ENCODE measurements at places on chromosomes 16 and 17.

DNA sequence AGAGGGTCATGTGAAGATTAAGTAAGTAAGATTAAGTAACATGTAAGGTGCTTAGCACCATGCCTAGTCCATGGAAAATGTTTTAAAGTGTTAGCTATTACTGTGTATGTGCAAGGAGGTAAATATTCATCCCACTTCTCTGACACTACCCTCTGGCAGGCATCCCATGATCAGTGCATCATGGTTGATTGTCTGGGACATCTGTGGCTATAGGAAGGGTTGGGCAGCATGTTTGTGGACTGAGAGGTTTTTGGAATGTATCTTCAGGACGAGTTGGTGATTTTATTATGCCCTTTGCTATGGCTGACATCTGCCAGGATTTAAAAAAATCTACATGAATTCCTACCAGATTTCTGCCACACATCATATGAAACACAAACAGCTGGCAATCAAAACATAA, 6.5 kb upstream of the TAOK1 start:
- DNase-seq = no peak

GRCh38 chr16:22948603-22949368, 134.8 kb downstream of the HS3ST2 start:
- DNase-seq = peak; percentile 77

GRCh38 chr17:46719891-46720290, 98.6 kb downstream of the WNT3 start:
- no peak for DNase-seq

GRCh38 chr17:79844869-79845600, 5.8 kb upstream of the CBX4 start:
- peak; percentile 78 for DNase-seq

GRCh38 chr17:14033166-14033565, 36.1 kb upstream of the COX10 start:
- DNase-seq = no peak

- no peak for DNase-seq
Observed at GRCh38 chr17:80909635-80910034, 82.0 kb upstream of the CHMP6 start.

- no peak for DNase-seq
Observed at GRCh38 chr17:37702598-37702997, 42.3 kb downstream of the HNF1B start.

DNA sequence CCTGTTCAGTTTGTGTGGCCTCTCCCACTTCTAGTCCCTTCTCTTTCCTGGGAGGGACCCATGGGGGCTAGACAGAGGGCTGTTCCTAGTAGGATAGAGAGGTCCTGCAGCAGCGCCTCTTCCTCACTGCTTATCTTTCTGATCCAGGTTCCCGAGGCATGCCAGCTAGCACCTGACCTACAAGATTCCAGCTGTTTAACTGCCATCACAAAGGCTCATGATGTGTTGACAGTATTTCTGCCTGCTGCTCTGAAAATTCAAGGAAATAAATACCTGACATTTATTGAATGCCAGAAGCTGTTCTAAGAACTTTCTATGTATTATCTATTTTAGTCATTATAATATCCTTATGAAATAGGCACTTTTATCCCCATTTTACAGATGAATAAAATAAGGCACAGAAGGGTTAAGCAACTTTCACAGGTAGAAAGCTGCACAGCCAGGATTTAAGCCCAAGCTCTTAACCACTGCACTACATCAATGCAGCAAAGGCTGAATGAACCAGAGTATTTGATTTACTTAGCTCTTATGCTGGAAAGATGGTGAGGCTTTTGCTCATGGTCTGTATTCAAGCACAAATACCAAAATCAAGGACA, 38.8 kb downstream of the HEATR6 start:
- DNase-seq = no peak

DNA sequence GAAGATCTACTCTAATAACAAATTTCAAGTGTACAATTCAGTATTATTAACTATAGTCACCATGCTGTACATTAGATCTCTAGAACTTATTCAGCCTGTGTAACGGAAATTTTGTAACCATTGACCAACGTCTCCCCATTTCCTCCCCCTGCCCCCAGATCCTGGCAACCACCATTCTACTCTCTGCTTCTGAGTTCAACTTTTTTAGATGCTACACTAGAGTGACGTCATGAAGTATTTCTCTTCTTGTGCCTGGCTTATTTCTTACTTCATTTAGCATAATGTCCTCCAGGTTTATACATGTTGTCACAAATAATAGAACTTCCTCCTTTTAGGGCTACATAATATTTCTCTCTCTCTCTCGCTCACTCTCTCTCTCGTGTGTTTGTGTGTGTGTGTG, 157.5 kb downstream of the ANKFN1 start:
- no peak for DNase-seq

Measured in stimulated activated effector memory CD8-positive, alpha-beta T cell treated with anti-CD3 and anti-CD28 coated beads, Interleukin-12 subunit alpha, Interleukin-12 subunit beta, amount 100 ng/mL, for 72 hours (primary cell).